ENCODE measurements at places on chromosomes 16 and 17.

DNA sequence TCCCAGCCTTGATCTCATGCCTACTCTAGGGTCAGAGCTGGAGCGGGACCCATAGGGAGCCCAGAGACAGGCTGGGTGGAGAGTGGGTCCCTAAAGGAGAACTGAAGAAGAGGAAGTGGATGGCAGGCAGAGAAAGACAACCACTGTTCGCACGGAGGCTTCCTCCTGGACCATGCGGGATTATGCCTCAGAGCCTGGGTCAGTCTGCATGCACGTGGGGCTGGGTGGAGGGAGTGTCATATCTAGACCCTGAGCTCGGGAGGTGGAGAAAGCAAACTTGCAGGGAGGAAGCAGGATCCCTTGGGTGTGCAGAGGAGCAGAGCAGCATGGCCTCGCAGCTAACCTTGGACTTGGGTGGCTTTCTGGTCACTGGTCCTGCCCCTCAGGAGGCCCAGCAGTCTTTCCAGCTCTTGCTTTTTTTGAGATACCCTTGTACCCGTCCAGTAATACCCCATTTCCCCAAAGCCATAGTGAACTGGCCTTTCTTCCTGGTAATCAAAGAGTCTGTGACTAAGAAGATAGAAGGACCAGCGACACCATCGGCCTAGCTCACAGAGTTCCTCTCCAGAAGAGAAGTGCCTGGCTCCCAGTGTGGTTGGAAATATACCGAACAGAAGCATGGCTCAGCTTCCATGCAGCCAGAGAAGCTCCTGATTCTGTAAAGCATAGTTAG is 344.2 kb downstream of the CPPED1 start:
- no peak for DNase-seq

- no peak for DNase-seq
These were observed 2.0 kb upstream of the DRC7 start for GRCh38 chr16:57692636-57693035.

DNA sequence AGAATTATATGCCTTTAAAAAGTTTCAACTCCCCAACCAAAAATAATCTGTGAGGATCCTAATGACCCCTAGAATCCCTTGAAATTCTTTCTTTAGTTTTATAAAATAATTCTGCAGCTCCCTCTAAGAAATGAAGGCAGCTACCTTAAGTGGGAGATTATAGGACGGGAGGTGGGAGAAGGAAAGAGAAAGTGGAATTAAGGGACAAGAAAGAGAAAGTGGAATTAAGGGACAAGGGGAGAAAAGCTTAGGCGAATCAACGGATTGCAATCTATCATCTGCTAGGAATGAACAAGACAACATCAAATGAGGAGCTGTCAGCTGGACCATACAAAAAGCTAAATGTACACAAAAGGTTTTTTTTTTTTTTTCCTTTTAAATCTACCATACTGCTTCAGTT is 262.0 kb downstream of the ZFHX3 start:
- no peak for DNase-seq

DNA sequence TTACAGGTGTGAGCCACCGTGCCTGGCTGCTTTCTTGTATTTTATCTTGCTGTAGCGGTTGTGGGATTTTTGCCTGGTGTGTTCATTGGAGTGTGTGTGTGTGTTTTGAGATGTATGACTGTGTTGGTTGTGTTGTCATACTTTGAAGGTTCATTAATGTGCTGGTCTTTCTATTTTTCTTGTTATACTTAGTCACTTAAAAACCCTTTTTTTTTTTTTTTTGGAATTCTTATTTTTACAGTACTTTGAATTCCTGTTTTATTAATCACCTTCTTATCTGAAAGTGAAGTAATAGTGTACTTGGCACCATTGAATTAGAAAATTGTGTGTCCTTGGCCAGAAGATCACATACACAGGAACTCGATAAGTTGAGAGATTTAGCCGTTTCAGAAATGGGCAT is 30.2 kb downstream of the TENT4B start:
- no peak for DNase-seq

DNA sequence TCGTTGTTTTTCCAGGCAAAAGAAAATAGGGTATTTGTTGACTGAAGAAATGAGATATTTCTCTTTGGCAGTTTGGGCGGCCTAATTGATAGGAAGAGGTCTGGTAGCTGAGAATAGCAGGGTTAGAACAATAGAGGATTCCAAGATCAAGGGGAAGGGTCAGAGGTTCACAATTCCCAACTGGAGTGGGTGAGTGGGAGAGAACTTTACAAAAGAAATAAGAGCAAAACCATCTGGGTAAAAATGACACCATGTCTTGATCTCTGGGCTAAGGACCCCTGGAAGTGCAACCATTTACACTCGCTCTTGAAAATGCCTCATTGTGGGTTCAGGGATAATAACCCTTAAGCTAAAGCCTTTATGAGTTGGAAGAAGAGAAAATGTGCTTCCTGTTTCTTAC is 180.5 kb downstream of the CDH13 start:
- no peak for DNase-seq

- DNase-seq: no peak
These were observed 69.1 kb downstream of the SRCIN1 start for GRCh38 chr17:38536661-38537060.

- DNase-seq: no peak
These were observed 109.3 kb upstream of the TNRC6C start for GRCh38 chr17:77849239-77849638.

- no peak for DNase-seq
These were observed 5.3 kb upstream of the TAOK1 start for GRCh38 chr17:29384901-29385300.

DNA sequence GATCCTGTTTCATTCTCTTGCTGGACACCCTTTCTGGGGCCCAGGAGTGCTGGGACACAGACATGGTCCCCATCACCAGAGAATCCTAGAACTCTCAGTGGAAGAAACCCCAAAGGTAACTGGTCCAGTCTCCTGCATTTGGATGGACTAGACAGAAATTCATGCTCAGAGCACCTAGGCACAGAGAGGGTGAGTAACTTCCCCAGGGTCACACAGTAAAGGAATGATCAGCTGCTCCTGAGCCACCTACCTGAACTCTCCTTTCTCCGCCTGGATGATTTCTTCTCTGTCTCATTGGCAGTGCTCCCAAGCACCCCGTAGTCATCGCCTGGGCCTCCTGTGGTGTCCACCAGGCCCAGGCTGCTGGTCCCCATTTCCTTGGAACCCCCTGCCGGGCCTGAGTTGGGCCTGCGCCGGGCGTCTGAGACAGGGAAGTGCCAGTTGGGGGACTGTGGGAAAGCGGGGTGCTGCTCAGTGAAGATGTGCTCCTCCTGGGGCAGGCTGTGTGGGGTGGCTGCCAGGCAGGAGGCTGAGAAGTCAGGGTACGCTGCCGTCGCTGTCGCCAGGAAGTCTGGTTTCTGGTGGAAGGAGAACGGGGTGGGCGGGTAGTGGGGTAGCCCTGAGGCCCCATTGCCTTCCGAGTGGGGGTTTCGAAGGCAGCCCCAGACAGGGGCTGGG is 767 bp downstream of the MEOX1 start:
- no peak for DNase-seq

GRCh38 chr16:49631187-49632041 is 224.5 kb downstream of the ZNF423 start:
- no peak for DNase-seq

DNA sequence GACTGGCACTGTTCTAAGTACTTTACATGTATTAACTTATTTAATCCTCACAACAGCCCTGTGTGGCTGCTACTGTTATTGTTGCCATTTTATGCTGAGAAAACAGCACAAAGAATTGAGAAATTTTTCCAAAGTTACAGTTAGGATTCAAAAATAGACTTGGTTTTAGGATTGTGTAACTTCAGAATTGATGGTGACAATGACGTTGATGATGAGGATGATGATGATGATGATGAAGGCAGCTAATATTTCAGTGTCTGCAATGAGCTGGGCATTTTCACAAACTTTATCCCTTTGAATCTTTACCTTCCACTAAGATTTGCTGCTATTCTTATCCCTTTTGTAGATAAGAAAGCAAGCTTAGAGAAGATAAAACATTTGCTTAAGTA is 22.1 kb downstream of the PRKCB start:
- DNase-seq: no peak

DNA sequence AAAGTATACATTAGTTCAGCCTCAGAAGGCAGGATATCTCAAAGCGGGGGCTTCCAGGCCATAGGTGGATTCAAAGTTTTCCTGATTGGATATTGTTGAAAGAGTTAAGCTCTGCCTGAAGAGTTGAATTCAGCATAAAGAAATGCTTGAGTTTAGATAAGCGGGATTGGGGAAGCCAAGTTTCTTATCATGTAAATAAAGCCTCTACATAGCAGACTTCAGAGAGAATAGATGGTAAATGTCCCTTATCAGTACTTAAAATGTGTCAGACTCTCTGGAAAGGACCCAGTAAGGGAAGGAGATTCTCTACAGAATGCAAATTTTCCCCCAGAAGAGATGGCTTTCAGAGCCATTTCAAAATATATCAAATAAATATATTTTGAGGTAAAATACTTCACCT is 423.5 kb downstream of the SHISA9 start:
- DNase-seq: no peak

DNA sequence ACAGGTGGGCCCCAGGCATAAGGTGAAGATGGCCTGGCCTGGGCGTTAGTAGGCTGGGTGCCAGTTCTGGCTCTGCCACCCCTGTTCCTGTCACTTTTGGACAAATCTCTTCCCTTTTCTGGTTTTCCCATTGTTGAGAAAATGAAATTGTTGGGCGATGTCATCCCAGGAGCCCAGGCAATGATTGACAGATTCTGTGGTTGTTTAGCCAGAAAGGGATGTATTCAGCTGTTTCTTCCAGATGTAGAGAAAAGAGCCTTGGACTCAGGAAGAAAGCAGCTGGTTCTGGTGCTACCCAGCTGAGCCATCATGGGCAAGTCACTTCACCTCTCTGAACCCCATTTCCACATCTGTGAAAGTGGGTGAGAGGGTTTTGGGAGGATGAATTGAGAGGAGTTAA is 60.1 kb upstream of the MRTFB start:
- DNase-seq: no peak

GRCh38 chr17:47663912-47664623 is 14.3 kb downstream of the KPNB1 start:
- DNase-seq: peak; percentile 54

DNA sequence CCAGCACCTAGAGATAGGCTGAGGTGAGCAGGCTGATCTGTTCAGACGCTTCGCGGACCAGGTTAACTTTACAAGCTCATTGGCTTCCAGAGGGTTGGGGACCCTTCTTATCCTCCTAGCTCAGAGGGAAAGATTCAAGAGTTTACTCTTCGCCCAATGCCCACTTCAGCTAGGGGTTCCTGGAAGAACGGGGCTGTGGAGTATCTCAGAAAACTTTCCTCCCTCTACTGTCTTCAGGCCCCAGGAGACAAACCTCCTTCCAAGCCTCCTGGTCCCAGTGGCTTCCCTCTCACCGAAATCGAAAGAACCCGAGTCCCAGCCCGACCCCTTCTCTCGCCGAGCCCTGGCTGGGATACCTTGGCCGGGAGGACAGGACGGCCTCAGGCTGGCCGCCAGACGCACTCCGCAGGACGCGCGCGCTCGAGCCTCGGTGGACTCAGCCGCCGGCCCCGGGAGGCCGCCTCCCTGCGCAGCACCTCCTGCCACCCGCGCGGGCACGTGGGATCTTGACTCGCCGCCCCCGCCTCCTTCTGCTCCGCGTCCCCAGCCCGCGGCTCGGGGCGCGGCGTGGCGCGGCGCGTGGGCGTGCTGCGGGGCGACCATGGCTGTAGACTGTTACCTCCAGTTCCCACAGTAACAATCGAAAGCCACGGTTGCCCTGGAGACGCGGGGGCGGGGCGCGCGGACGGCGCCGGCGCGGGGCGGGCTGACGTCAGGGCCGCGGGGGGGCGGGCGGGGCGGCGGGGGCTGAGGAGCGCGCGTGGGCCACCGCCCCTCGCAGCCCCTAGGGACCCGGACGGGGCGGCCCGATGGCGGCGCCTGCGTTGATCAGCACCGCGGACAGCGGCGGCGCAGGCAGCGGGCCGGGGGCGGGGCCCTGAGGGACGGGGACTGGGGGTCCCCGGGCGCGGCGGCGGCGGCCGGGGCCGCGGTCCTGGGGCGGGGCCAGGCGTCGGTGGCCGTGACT is 5.3 kb upstream of the HIC1 start:
- DNase-seq: peak; percentile 84

- no peak for DNase-seq
These were observed 41.4 kb upstream of the CLEC18A start for GRCh38 chr16:69909760-69910159.

DNA sequence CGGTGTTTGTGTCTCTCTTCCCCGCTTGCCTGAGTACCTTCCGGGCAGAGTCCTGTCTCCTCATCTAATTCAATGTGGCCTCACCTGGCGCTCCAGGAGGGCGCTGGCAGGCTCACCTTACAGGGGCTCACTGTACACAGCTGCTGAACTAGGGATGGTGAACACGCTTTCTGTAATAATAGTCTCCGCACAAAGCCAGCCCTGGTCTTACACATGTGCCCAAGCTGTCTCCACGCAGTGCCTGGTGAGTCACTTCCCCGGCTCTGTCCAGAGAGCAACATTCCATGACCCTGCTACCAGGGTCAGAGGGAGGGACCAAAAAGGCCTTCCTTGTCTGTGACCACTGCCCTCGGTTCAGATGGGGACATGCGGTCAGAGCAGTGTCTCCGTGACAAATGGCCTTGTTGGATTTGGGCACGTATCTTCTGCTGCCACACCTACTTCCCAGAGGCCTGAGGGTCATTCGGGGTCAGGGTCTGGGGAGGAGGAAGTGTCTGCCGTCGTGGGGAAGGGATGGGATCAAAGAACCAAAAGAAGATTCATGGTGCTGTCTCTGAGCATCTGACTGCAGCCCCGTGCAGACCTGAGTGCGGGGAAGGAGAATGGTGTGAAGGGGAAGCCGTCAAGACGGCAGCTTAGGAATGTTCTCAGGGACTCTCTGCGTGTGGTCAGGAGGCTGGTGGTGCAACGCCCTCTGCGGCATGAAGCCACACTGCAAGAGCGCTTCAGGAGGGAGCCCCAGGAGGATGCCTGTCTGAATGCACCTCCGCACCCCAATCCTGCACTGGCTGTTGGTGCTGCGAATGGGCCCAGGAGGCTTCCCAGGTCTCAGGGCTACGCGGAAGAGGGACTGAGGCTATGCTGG is 68.8 kb downstream of the IL21R start:
- peak; percentile 47 for DNase-seq

DNA sequence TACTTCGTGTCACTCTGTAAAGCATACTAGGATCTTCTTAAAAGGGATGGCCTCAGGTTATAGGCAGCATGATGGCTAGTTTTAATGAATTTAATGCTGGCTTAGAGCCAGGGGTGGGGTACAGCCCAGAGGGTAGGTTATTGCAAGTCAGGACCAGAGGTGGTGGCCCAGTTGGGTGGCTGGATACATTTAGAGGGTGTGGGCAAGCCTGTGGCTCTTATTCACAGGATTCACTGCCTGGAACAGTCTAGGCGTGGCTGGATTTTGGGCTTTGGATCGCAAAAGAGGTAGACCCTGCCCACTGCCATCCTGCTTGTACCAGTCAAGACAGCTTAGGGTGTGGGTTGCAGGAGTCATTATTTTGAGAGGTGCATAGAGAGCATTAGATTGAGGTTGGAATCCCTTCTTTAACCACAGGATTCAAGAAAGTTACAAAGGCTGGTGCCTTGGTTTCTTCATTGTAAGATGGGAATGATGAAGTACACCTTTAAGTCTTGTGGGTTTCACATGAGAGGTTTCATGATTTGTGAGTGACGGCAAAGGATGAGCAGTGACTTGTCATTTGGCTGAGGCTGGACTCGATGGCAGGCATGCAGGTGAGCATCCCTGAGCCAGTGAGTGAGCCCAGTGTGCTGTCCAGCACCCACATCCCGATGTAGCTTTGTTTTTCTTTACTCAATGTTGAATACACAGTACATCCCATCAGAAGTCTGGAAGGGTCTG is 85.2 kb downstream of the KSR1 start:
- no peak for DNase-seq

Data from K562 (cell line).